ENCODE measurements at places on chromosomes 13 and 19.

DNA sequence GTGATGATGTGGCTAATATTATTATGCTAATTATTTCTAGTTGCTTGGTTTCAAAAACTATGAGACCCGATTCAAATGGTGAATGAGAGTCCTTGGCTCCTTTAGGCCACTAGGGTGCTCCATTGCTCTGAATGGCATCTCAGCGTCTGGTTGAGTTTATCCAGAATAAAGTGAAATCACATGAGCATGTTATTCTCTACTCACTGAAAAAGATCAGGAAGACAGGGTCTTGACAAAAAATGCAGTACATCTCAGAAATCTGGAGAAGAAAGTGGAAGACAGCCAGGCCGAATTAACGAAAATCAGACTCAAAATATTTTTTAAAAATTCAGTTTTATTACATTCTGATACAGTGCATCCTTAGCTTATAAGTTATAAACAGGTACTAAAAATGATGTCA is 516.2 kb downstream of the MYO16 start:
- peak; percentile 24 for DNase-seq

DNA sequence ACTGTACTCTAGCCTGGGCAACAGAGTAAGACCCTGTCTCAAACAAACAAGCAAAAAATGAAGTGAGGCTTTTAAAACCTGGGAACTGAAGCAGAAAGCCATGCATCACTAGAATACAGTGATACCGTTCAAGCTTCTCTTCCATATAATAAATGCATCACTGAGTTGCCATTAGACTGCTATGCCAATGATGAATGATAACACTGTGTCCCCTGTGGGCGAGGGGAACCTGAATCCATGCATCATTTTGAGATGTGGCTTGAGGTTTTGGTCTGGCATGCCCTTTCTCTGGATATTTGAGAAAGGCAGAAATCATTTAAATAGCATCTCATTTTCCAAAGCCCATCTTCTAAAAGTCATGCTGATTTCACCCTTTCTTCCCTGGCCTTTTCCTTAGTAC is 1.5 kb upstream of the FAM124A start:
- DNase-seq, result no peak

DNA sequence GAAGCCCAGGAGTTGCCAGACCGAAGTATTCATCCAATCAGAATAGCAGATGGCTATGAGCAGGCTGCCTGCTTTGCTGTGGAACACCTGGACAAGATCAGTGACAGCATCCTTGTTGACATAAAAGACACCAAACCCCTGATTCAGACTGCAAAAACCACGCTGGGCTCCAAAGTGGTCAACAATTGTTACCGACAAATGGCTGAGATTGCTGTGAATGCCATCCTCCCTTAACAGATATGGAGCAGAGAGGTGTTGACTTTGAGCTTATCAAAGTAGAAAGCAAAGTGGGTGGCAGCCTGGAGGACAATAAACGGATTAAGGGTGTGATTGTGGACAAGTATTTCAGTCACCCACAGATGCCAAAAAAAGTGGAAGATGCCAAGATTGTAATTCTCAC is 250.3 kb upstream of the OBI1 start:
- no peak for DNase-seq

DNA sequence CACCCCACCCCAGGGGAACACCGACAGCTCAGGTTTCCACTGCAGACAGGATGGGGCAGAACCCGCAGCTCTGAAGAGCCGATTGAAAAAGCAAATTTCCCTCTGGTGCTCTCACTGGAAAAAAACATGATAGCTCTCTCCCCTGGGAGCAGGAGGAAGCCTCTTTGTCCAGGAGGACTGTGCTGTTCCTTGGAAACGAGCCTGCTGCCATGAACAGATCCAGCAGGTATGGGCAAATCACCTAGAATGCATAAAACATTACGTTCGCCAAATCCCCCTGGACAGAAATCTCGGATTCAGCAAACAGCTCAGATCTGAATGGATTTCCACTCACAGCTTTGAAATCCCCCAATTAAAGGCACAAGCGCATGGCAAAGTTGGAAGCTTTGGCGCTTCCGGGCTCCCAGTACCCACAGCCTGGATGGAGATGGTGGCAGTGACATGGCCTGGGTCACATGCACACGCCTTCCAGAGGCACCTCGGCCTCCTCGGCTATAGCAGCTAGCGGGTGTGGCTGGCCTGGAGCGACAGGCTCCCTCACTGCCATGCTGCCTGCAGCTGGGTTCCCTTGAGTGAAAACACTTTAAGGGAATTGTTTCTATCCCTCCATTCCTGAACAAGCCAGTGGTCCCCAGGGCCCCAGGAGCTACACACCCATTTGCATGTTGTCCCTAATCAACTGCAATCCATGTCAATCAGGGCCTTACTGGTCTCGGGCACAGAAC is 59.1 kb downstream of the CEBPG start:
- DNase-seq, result no peak

GRCh38 chr19:5889288-5889971 is 14.2 kb downstream of the NDUFA11 start:
- no peak for DNase-seq

DNA sequence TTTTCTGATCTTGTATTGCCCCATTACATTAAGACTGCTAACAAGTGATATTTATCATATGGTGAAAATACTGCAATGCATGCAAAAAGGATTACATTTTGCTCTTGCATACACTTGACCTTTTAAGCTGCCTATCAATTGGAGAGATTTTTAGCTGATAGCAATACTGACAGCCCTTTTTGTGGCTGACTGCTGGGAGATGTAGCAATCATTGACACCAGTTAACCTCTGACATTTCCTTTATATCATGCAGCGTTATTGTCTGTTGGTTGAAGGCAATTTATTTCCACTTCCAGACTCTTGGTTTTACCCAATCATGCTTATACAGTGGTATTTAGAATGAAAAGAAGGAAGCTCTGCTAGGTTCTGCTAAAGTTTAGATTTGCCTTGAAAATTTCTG is 364.0 kb downstream of the LMO7 start:
- DNase-seq, result no peak

- DNase-seq, result peak; percentile 56
Measured at GRCh38 chr19:13974073-13974472, 21.8 kb downstream of the DCAF15 start.

GRCh38 chr13:21476893-21477472 is 17.9 kb upstream of the ZDHHC20 start:
- DNase-seq, result peak; percentile 82

DNA sequence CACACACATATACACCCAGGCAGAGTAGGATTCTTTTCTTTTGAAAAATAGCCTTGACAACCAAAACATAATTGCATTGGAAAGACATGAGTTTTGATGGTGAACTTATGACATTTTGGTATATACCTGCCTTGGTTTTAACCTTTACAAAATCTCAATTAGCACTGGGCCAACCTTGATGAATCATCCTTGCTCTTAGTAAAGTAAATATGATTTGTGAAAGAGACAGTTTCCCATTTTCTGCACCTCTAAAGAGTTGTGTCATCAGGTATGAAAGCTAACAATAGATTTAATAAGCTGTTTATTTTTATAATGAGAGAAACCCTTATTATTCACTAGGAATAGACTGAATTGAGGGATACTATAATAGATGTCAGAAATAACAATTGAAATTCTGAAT is 15.7 kb upstream of the ENOX1 start:
- DNase-seq, result no peak

DNA sequence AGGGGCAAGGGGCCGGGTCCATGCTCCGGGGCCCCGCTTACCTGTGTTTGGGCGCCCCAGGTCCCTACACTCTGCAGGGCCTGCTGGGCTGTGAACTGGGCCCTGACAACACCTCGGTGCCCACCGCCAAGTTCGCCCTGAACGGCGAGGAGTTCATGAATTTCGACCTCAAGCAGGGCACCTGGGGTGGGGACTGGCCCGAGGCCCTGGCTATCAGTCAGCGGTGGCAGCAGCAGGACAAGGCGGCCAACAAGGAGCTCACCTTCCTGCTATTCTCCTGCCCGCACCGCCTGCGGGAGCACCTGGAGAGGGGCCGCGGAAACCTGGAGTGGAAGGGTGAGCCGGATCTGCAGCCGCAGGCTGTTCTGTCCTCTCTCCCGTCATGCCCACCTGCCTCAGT is 1.7 kb downstream of the FCGRT start:
- DNase-seq, result no peak

Data from CD4-positive, alpha-beta T cell treated with Interleukin-10 for 1 hour (primary cell).